Fibroblast of the aortic adventitia (primary cell): ENCODE measurements at places on chromosomes 12 and 14.

DNA sequence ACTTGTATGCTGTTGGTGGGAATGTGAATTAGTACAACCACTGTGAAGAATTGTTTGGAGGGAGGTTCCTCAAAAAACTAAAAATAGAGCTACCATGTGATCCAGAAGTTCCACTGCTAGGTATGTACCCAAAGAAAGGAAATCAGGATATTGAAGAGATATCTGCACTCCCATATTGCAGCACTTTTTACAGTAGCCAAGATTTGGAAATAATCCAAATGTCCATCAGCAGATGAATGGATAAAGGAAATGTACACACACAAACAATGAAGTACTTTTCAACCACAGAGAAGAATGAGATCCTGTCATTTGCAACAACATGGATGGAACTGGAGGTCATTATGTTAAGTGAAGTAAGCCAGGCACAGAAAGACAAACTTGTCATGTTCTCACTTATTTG, 25.9 kb downstream of the TIGAR start:
- no peak for DNase-seq

GRCh38 chr12:53585448-53586125, 40.6 kb downstream of the ATF7 start:
- no peak for DNase-seq

DNA sequence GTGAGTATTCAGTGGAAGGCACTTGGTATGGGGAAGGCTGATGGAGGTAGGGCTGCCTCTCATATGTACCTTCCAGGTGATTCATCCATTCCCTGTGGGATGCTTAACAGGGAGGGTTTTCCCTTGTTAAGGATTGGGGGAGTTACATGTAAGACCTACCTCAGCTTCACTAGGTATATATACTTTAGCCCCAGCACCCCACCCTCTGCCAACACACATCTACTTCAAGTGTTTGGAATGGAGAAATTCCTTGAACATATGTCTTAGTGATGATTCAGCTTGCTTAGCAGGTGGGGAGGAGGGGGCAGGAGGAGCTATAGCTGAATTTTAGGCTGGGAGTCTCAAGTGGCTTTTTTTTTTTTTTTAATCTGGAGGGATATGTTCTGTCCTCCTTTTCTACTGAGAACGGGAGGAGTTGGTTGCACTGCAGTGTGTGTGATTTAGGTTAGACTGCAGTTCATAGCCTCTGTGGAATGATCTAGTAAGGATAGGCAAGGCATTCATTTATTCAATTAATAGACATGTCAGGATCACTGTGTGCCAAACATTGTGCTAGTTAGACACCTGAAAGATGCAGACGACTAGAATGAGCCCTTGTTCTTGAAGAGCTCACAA, 1.7 kb downstream of the PIP4K2C start:
- DNase-seq, result no peak

DNA sequence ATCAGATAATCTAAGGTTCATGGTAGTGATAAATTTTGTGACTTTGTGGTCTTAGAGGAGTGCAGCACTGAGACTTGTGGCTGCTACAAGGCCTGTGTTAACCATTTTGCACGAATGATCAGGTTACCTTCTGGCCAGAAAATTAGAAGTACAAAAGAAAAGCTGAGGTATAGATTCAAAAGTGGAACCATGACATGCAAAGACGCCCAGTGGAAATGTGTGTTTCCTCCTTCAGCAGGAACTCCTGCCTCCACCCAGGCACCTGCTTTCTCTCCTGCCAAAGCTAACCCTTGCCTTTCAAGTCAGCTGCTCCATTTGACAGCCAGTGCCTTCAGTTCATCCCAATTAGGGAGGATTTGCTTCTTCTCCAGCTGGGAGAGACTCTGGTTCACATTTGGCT, 10.1 kb downstream of the PDE6H start:
- DNase-seq, result no peak

DNA sequence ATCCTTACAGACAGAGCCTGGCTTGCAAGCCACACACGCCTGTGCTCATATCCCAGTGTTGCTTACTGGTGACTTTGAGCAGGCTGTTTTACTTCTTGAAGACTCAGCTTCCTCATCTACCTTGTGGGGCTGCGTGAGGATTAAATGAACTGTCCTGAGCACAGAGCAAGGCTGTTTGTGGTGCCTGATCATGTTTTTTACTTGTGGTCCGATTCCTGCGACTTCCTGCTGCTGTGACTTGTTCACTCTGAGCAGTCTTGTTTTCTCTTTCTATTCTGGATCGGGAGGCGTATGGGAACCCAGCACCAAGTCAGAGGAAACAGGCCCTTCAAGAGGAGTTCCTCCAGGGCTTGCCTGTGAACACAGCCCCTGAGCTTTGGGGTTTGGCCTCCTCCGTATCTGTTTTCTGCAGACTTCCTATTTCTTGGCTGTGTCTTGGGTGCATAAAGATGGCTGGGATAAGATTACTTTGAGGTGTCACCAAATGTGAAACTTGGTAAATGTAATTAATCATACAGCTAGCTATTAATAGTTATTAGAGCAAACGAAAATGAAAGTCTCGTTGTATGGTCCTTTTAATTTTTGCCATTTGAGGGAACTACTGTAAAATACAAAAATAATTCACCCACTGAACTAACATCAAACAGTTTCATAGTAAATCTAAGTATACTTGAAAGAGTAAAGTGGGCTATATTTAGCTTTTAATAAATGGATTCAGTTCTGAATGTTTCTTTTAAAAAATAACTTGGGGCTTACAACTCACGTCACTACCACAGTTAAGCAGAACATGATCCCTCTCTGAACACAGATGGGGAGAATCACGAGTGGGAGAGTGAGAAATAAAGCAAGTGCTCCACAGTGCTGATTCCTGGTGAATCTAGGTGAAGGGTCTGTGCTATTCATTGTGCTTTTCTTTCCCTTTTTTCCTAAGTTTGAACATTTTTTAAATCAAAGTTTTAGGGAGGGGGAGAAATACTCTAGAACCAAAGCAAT, 251.5 kb downstream of the FOXN3 start:
- peak; percentile 41 for DNase-seq

- no peak for DNase-seq
These were observed 25.0 kb downstream of the ERH start for GRCh38 chr14:69373104-69373503.

DNA sequence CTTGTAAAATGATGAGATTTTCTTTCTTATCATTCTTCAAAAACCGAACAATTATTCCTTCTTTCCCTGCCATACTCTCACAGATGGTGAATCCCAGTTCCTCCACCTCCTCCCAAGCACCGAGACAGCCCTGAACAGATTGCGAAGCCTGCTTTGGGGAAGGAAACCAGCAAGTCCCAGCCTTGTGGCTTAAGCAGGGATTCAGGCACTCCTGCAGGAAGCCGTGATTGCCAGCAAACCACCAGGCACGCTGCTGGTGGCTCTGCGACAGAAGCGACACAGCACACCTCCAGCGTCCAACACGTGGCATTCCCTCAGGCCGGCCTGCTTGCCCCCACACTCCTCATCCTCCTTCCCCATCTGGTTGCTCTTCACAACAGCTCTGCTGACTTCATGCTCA, 237.7 kb downstream of the GXYLT1 start:
- DNase-seq, result no peak

DNA sequence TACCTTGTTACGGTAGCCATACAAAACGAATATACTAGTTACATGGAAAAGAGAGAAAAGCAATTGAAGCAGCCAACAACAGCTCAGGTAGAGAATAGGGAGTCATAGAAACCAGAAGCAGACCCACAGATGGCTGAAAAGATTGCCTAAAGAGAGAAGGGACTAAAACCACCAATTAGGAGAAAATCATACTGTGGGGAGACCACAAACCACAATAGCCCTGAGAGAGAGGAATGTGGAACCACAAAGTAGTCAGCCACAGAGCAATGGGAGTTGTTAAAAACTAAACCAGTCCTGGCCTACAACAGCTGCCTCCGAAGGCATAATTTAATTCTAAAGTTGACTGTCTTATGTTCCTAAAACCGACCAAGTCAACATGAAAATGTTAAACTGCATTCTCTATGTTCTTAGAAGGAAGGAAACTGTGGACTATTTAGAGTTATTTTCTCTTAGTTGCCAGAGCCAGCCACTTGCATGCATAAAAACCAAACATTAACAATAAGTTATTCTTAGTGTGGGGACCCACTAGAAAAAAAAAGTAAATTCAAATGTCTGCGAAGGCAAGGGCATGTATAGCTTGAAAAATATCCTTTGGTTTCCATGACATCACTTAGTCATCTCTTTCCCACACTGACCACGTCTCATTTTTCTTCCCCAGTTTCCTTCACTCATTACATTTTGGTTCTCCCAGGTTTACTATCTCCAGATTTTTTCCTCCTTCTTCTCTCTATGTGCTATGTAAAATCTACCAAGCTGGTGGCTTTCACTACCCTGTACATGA, 398.1 kb downstream of the NOVA1 start:
- DNase-seq, result peak; percentile 39

GRCh38 chr14:71636076-71636475, 296.2 kb upstream of the RGS6 start:
- no peak for DNase-seq

- no peak for DNase-seq
These were observed 36.2 kb downstream of the APOBEC1 start for GRCh38 chr12:7629465-7629864.

GRCh38 chr14:23113431-23114119, 5.5 kb downstream of the CEBPE start:
- peak; percentile 72 for DNase-seq
